ENCODE measurements at places on chromosomes 5 and 9. TPM values are rescaled to one million over a fixed set of nuclear protein-coding genes. Genes with fewer than 3 reads are reported as not detected.

GRCh38 chr5:173342813-173343755 is 14.9 kb upstream of the STC2 start:
- DNase-seq = no peak

GRCh38 chr5:160537940-160538339 is 116.3 kb downstream of the PTTG1 start:
- DNase-seq = no peak

GRCh38 chr9:14888875-14889274 is 21.4 kb downstream of the FREM1 start:
- no peak for DNase-seq

- DNase-seq = no peak
These were observed 34.0 kb upstream of the TYRP1 start for GRCh38 chr9:12659220-12659619.

DNA sequence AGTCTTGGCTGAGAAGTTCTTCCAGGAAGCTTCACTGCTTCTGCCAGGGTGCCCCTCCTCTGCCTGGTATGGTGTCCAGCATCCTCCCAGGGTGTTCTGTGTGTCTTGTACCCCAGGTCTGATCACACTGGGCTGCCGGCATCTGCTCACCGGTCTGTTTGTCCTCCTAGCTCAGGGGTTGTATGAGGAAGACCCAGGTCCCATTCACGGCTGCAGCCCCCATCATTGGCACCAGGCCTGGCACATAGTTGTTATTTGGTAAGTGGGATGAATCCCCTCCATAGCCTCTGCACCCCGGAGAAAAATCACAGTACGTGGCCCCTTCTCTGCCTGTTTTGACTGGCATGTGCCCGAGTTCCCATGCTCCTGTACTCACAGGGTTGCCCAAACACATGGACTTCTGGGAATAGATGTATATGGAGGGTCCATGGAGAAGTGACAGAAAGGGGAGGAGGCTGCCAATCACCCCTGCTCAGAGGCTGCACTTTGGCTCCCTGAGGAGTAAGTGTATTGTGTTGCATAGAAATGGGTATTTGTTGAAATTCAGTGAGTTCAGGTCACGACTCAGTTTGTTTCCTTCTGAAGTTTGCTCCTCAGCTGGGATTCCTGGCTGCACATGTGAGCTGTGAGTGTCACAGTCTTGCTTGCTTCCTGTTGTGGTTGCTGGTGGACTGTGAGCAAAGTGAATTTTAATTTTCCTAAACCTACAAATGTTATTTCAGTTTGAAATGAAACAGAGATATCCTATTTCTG is 96.2 kb downstream of the HSPA4 start:
- no peak for DNase-seq

DNA sequence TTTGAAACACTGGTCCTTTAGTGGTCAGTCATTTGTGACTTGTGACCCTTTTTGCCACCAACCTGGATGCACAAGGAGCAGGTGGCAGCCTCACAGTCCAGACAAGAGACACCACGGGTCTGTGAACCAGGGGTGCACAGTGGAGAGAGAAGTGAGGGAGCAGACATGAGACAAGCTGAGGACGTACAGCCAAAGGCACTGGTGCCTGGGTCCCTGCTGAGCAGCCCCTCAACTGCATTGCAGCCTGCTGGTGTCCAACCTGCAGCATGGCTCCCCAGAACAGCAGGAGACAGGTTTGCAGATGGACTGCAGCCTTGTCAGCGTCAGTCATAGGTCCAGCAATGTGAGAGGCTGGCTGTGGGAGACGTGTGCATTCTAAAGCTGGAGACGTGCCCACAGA is 124.2 kb upstream of the FSTL4 start:
- no peak for DNase-seq

GRCh38 chr5:67880511-67880805 is 335.1 kb upstream of the PIK3R1 start:
- no peak for DNase-seq

- no peak for DNase-seq
These were observed 58.9 kb upstream of the CNTLN start for GRCh38 chr9:17075758-17076485.

- peak; percentile 14 for DNase-seq
These were observed 49.6 kb upstream of the KIF2A start for GRCh38 chr5:62256161-62257019.

DNA sequence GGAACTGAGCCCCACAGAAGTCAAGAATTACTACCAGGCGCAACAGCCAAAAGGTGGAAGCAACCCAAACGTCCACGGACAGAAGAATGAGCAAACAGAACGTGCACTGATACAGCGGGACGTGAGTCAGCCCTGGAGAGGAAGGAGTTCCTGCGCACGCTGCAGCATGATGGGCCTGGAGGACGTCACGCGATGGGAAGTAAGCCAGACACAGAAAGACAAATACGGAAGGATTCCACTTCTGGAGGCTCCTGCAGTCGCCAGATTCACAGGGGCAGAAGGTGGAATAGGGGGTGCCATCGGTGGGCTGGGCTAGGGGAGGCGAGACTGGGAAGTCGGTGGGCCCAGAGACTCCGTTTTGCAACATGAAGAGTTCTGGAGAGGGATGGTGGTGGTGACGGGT is 80.3 kb upstream of the PHYKPL start:
- DNase-seq = no peak

DNA sequence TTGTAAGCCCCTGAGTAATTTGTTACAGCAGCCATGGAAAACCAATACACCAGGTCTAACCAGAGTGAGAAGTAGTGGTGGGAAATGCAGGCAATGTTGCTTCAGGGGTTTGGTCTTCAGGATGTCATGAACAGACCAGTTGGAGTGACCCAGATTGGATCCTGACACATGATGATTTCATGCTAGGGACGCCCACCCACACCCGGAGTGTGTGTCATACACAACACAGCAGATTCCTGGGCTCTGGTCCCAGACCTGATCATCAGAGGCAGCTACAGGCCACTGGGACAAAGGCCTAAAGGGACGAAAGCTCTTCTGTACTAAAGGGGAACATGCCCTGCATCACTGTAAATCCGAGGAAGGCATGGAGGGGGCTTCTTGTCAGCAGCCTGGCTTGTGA is 194.2 kb downstream of the NSG2 start:
- no peak for DNase-seq

GRCh38 chr5:27387535-27388073 is 349.2 kb upstream of the CDH9 start:
- DNase-seq = no peak

DNA sequence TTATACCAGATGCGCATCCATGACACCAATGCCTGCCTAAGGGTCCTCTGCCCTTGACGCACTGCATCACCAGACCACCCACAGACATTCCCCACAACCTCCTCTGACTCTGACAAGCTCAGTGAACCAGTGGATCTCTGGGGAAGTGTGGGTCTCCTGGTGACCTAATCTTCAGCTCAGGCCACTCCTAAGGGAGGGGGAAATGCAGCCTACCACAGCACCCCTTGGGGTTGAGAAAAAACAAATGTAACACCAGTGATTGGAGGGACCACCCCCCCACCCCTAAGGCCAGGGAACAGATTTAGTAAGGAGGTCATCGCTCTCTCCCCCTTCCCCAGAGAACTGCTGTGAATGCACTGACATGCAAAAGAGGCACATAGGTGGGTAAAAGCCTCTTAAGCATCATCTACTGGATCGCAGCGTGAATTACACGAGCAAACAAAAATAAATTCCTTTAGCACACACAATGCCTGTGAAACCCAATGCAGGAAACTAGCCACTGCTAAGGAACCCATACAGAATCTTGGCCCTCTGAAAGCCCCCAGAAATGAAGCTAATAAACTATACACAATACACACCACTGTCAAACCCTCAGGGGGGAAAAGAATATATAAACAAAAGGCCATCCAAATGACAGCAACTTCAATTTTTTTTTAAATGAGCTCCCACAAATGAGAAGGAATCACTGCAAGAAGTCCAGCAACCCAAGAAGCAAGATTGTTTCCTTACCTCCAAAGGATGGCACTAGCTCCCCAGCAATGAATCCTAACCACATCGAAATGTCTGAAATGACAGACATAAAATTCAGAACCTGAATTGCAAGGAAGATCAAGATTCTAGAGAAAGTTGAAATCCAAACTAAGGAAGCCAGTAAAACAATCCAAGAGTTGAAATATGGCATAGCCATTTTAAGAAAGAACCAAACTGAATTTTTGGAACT is 513.7 kb upstream of the PTGER4 start:
- DNase-seq = no peak

DNA sequence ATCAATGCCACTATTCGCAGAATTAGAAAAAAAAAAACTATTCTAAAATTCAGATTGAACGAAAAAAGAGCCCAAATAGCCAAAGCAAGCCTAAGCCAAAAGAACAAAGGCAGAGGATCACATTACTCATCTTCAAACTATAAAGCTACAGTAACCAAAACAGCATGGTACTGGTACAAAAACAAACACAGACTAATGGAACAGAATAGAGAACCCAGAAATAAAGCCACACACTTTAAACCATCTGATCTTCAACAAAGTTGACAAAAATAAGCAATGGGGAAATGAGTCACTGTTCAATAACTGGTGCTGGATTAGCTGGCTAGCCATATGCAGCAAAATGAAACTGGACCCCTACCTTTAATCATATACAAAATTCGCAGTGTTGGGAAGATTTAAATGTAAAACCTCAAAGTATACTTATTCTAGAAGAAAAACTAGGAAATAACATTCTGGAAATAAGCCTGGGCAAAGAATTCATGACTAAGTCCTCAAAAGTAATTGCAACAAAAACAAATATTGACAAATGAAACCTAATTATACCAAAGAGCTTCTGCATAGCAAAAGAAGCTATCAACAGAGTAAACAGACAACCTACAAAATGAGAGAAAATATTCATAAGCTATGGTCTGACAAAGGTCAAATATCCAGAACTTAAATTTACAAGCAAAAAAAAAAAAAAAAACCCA is 153.7 kb downstream of the NDUFS4 start:
- no peak for DNase-seq

- no peak for DNase-seq
These were observed 62.5 kb upstream of the GHR start for GRCh38 chr5:42360616-42361314.

- no peak for DNase-seq
These were observed 428.9 kb downstream of the EFNA5 start for GRCh38 chr5:107241841-107242240.

GRCh38 chr5:38468202-38468673 is 88.2 kb downstream of the LIFR start:
- DNase-seq = no peak

- peak; percentile 26 for DNase-seq
These were observed 1.4 kb downstream of the GNAQ start for GRCh38 chr9:78030296-78030552.

DNA sequence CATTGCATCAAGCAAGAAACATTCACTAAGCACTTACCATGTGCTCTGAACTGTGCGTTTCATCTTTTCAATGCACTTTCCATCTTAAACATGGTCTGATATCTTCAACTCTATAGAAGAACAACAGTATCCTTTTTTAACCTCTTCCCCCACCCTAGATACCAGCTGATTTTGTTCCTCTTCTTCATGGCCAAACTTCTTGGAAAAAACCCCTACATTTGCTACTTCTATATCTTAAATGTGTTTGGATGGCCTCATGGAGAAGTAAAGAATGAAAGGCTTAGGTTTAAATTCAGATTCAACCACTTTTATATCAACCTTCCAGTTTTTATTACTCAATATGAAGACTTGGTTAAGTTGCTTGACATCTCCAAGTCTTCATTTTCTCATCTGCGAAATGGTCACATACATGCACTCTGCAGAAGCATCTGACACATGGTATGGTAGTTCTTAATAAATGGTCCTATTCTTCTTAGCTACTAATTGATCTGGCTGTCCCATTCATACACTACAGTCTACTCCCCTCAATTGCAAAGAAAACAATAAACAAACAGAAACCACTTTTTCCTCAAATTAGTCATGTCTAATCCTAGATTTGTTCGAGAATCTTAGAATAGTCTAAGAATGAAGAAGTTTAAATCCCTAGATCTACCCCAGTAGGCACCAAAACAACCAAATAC is 59.4 kb downstream of the FYB1 start:
- no peak for DNase-seq

- DNase-seq = peak; percentile 36
These were observed 38.0 kb downstream of the PAX5 start for GRCh38 chr9:36995927-36996705.

- no peak for DNase-seq
These were observed 179.6 kb downstream of the MLLT3 start for GRCh38 chr9:20442461-20443319.

DNA sequence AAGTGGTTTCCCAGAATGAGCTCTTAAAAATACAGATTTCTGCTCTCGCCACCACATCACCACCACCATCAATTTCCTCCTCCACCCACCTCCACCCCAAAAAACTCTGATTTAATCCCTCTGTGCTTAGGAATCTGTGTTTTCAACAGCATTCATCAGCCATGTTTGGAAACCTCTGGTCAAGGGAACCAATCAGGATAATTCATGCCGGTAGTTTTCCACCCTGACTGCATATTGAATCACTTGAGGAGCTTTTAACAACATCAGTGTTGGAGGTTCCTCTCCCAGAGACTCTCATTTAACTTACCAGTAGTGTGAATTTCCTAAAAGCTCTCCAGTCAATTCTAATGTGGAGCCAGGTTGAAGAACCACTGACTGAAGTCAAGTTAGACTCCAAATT is 46.0 kb upstream of the DAB2 start:
- DNase-seq = no peak

TSLP gene
- total RNA-seq = 0.87 TPM

PCSK5 gene
- 1.5 TPM for total RNA-seq

OBP2B gene
- not detected for total RNA-seq

PCDHB16 gene
- not detected for total RNA-seq

NREP gene
- 34.9 TPM for total RNA-seq

CDC37L1 gene
- total RNA-seq = 10.0 TPM

SAXO1 gene
- total RNA-seq = not detected

SPATA6L gene
- 0.21 TPM for total RNA-seq

TXNDC8 gene
- not detected for total RNA-seq

HRH2 gene
- total RNA-seq = 34.3 TPM

KCNV2 gene
- not detected for total RNA-seq

DDX4 gene
- total RNA-seq = 0.09 TPM

IFNE gene
- not detected for total RNA-seq

EQTN gene
- not detected for total RNA-seq
